Smooth muscle cell of the pulmonary artery (primary cell): ENCODE measurements at places on chromosomes 7 and 10. TPM values are rescaled to one million over a fixed set of nuclear protein-coding genes. Genes with fewer than 3 reads are reported as not detected.

UNCX gene
- not detected in 2 replicates for total RNA-seq

TMEM236 gene
- total RNA-seq, result under 0.01 and 0.07 TPM in 2 replicates

TMEM130 gene
- total RNA-seq, result 0.36 and 1.0 TPM in 2 replicates

PSD gene
- total RNA-seq, result 2.0 and 3.7 TPM in 2 replicates

EBLN1 gene
- total RNA-seq, result not detected in 2 replicates

TLL2 gene
- total RNA-seq, result 0.13 and 0.23 TPM in 2 replicates

MYL10 gene
- not detected in 2 replicates for total RNA-seq

IFIT1B gene
- total RNA-seq, result 0.03 TPM in 1 of 2 replicates, not detected in the other

ADARB2 gene
- total RNA-seq, result not detected in 2 replicates

CALHM1 gene
- not detected in 2 replicates for total RNA-seq

VWA2 gene
- not detected in 2 replicates for total RNA-seq

OPN1SW gene
- not detected in 2 replicates for total RNA-seq

FAS gene
- total RNA-seq, result 47.5 and 76.8 TPM in 2 replicates

PLAU gene
- total RNA-seq, result 73.5 and 110 TPM in 2 replicates

TCAF1 gene
- 75.3 and 99.4 TPM in 2 replicates for total RNA-seq

GBF1 gene
- total RNA-seq, result 50.8 and 56.1 TPM in 2 replicates

MAGI2 gene
- 9.8 and 14.9 TPM in 2 replicates for total RNA-seq

FKBP6 gene
- total RNA-seq, result not detected in 2 replicates

ZNF365 gene
- 6.0 and 11.0 TPM in 2 replicates for total RNA-seq

C10orf105 gene
- total RNA-seq, result under 0.01 TPM in 1 of 2 replicates, not detected in the other

MCM10 gene
- total RNA-seq, result 2.0 and 2.5 TPM in 2 replicates

CPXM2 gene
- 114 and 160 TPM in 2 replicates for total RNA-seq

SFRP5 gene
- total RNA-seq, result 0.36 TPM in 1 of 2 replicates, not detected in the other

TDRD1 gene
- total RNA-seq, result 0.13 and 1.2 TPM in 2 replicates

SFTPA1 gene
- not detected in 2 replicates for total RNA-seq

SPDYE3 gene
- total RNA-seq, result not detected in 2 replicates

CPEB3 gene
- 1.1 and 1.3 TPM in 2 replicates for total RNA-seq

ZNF804B gene
- not detected in 2 replicates for total RNA-seq

C10orf62 gene
- 0.13 TPM in 1 of 2 replicates, not detected in the other for total RNA-seq

PAPSS2 gene
- total RNA-seq, result 160 TPM in 2 replicates
